ENCODE measurements at places on chromosomes 7 and 10. TPM values are rescaled to one million over a fixed set of nuclear protein-coding genes. Genes with fewer than 3 reads are reported as not detected.

GRCh38 chr7:33423646-33424020 is 294.3 kb downstream of the BBS9 start:
- no peaks in the 10 kb centered on the region for H3K36me3 ChIP-seq
- H3K27me3 ChIP-seq = no peaks in the 10 kb centered on the region
- no peak overlapping the region for H3K4me3 ChIP-seq
- DNase-seq = no peak

GRCh38 chr7:142866361-142867096 is 11.7 kb downstream of the EPHB6 start:
- H3K36me3 ChIP-seq = peaks cover 37% of the 10 kb centered on the region
- H3K27ac ChIP-seq = no peak overlapping the region
- DNase-seq = peak; percentile 61
- no peaks in the 10 kb centered on the region for H3K27me3 ChIP-seq

DNA sequence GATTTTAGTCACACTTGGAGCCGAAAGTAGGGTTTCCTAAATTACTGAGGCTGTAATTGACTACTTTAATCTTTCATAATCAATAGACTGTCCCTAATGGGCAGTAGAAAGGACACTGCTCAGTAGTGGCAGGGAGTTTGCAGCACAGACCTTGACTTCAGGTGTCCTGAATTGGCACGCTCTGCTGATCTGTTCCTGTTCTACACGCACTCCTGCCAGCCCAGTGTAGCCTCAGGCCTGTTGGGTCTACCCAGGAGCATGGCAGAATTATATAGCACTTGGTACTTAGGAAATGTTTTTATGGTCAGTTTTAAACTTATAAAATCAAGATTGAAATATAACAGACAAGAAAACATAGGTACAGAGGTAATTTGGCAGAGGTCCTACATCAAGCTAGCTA is 9.0 kb downstream of the EIF4H start:
- H3K4me3 ChIP-seq = no peak overlapping the region
- H3K27me3 ChIP-seq = no peaks in the 10 kb centered on the region
- H3K36me3 ChIP-seq = peaks cover 29% of the 10 kb centered on the region
- no peak for DNase-seq
- H3K4me1 ChIP-seq = peaks cover 100% of the 10 kb centered on the region
- peak overlapping the region; percentile 2 for H3K27ac ChIP-seq

The DNAH11 gene
- total RNA-seq = 1.7 TPM

The INMT gene
- total RNA-seq = 1.8 TPM

DNA sequence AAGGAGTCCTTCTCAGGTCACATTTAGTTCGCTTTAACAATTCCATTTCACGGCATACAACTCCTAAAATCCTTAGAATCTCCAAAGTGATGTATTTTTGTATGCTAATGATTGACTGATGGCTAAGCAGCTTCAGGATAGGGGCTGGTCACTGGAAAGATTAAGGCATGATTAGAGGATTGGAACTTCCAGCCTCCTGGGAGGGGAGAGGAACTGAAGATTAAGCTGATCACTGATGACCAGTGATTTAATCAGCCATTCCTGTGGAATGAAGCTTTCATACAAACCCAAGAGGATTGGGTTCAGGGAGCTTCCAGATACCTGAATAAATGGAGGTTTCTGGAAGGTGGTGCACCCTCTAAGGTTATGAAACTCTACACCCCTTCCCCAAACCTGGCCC is 123.9 kb upstream of the CDK13 start:
- H3K27me3 ChIP-seq = no peaks in the 10 kb centered on the region
- H3K4me1 ChIP-seq = no peaks in the 10 kb centered on the region
- no peaks in the 10 kb centered on the region for H3K36me3 ChIP-seq
- H3K4me3 ChIP-seq = no peak overlapping the region
- DNase-seq = no peak

DNA sequence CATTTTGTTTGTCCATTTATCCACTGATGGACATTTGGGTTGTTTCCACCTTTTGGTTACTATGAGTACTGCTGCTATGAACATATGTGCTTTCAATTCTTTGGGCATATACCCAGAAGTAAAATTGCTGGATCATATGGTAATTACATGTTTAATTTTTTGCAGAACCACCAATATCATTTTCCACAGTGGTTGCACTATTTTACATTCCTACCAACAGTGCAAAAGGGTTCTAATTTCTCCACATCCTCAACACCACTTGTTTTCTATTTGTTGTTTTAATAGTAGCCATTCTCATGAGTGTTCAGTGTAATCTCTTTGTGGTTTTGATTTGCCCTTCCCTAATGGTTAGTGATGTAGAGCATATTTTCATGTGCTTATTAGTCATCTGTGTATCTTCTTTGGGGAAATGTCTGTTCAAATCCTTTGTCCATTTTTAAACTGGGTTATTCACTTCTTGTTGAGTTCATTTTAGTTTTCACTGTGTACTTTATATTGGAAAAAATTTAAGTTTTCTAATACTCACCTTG is 101.9 kb downstream of the HIBADH start:
- H3K4me1 ChIP-seq = no peaks in the 10 kb centered on the region
- no peaks in the 10 kb centered on the region for H3K27me3 ChIP-seq
- H3K36me3 ChIP-seq = no peaks in the 10 kb centered on the region
- no peak overlapping the region for H3K27ac ChIP-seq
- H3K4me3 ChIP-seq = no peak overlapping the region

The IDI2 gene
- total RNA-seq = 2.9 TPM

DNA sequence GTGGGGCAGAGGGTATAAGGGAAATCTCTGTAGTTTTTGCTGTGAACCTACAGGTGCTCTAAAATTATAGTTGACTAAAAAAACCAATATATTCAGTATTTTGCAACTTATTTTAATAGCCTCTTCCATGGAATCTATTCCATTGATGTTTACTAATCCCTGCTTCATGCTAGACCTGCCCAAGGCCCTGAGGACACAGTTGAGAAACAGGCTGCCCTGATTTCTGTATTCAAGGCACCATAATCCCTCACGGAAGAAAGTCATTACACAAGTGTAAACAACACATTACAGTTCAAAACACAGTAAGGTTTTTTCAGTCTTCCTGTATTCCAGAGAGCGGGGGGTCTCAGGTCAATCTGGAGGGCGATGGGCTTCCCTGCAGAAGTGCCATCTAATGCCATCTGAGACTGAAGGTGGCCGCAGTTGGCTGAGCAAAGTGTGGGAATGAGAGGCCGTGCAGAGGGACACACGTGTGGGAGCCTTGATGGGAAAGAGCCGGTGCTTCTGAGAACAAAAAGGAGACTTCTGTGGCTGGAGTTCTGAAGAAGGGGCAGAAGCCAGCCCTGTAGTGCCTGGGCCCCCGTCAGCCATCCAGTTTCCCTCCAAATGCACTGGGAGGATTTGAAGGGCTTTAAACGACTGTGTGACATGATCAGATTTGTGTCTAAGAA is 146.9 kb downstream of the PTPN20 start:
- no peaks in the 10 kb centered on the region for H3K27me3 ChIP-seq
- H3K36me3 ChIP-seq = no peaks in the 10 kb centered on the region
- H3K4me1 ChIP-seq = no peaks in the 10 kb centered on the region
- no peak overlapping the region for H3K27ac ChIP-seq
- DNase-seq = peak; percentile 19

The TCERG1L gene
- total RNA-seq = not detected

GRCh38 chr10:103613616-103614015 is 120.1 kb downstream of the NEURL1 start:
- no peak overlapping the region for H3K27ac ChIP-seq
- H3K4me1 ChIP-seq = peaks cover 34% of the 10 kb centered on the region
- H3K27me3 ChIP-seq = no peaks in the 10 kb centered on the region
- H3K4me3 ChIP-seq = no peak overlapping the region

The CHST3 gene
- 16.7 TPM for total RNA-seq

- no peaks in the 10 kb centered on the region for H3K27me3 ChIP-seq
- no peak overlapping the region for H3K27ac ChIP-seq
- DNase-seq = no peak
- H3K36me3 ChIP-seq = no peaks in the 10 kb centered on the region
- H3K4me3 ChIP-seq = no peak overlapping the region
Observed at GRCh38 chr10:75911426-75911825, 480.0 kb downstream of the LRMDA start.

DNA sequence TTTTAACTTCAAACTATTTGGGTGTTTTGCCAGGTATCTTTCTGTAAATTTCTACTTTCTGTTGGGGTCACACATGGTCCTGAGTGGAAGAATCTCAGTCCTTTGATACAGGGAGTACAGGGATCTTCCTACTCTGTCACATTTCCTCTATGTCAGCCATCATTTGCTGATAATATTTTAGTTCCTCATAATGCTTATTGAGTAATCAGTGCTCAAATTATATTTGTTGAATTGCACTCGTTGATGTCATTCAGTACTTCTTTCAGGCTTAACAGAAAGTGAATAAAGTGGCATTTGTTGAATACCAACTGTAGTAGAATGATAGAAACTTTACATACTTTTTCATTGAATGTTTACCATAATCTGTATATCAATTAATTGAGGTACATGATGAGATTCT is 31.9 kb downstream of the WDR11 start:
- no peak for DNase-seq
- peaks cover 72% of the 10 kb centered on the region for H3K36me3 ChIP-seq
- no peaks in the 10 kb centered on the region for H3K27me3 ChIP-seq
- no peak overlapping the region for H3K4me3 ChIP-seq
- no peaks in the 10 kb centered on the region for H3K4me1 ChIP-seq

GRCh38 chr7:75639071-75639885 is 99.5 kb downstream of the HIP1 start:
- H3K27ac ChIP-seq = peak overlapping the region; percentile 76
- no peaks in the 10 kb centered on the region for H3K27me3 ChIP-seq
- peaks cover 18% of the 10 kb centered on the region for H3K4me1 ChIP-seq

DNA sequence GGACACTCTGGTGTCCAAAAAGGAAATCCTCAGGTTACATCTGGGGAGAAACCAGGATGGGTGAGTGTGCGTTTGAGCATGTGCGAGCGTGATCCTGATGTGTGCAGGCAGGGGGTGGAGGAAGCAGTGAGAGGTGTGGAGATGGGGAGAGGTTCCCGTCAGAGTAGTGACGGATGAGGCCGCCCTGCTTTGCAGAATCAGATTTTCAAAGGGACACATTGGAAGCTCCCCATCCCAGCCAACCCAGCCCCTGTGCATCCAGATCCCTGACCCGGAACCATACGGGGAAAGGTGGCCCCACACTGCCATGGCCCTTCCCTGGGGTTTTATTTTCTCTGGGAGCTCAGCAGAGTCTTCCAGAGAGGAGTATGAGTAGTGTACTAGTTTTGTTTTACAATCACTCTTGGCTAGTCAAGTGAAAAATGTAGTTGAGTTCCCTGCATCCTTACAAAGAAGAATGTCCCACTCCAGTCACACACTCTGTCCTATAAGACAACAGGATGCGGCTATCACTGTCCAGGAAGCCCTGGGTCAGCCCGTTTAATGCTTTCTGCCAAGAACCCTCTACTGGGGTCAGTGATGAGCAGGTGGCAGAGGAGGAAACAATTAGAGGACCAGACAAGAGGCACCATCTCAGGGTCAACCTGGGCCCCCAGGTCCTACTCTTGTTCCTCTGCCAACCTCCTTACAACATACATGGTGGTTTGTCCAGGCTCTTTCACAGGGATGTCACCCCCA is 46.8 kb upstream of the PDLIM1 start:
- peaks cover 98% of the 10 kb centered on the region for H3K36me3 ChIP-seq
- H3K27ac ChIP-seq = no peak overlapping the region
- peaks cover 14% of the 10 kb centered on the region for H3K4me1 ChIP-seq
- H3K27me3 ChIP-seq = no peaks in the 10 kb centered on the region

The NRCAM gene
- 1.7 TPM for total RNA-seq

The NKX6-2 gene
- total RNA-seq = 9.0 TPM

DNA sequence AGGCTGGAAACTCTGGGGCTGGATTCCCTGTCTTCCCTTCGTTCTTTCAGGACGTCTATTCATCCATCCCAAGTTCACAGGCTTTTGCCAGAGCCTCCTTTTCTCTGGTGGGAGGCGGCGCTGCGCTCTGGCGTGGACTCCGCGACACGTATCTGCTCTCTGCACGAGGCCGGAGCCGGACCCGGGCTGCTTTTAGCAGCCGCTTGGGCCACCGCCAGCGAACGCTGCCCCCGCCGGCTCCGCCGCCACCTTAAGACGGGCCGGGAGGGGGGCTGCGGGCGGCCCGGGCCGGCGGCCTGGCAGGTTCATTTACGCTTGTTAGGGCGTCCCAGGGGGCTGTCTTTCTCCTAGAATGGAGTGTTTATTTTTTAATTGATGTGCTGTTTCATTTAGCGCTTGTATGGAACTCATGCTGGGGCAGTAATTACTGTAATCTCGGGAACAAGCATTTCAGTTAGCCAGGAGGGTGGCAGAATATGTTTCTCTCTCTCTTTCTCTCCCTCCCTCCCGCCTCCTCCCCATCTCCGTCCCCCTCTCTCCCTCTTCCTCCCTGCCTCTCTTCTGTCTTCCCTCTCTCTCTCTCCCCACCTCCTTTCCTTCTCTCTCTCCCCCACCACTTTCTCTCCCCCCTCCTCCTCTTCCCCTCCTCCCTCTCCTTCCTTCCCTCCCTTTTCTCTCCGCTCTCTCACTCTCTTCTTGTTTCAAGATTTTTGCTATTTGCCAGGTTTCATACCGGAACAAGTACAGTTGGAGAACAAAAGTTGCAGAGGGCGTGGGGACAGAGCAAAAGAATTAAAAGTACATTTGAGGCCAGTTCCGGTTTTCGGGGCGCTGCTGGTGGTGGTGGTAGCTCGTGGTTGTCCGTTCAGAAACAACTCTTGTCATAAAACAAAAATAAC is 1.3 kb upstream of the FZD8 start:
- peak overlapping the region; percentile 91 for H3K27ac ChIP-seq
- peaks cover 42% of the 10 kb centered on the region for H3K4me1 ChIP-seq
- no peaks in the 10 kb centered on the region for H3K36me3 ChIP-seq
- H3K4me3 ChIP-seq = peak overlapping the region; percentile 75

The SEMA3D gene
- 3.1 TPM for total RNA-seq

- H3K27me3 ChIP-seq = no peaks in the 10 kb centered on the region
- H3K27ac ChIP-seq = no peak overlapping the region
- H3K36me3 ChIP-seq = no peaks in the 10 kb centered on the region
- DNase-seq = no peak
- H3K4me3 ChIP-seq = no peak overlapping the region
Observed at GRCh38 chr7:69654849-69655707, 56.8 kb downstream of the AUTS2 start.

DNA sequence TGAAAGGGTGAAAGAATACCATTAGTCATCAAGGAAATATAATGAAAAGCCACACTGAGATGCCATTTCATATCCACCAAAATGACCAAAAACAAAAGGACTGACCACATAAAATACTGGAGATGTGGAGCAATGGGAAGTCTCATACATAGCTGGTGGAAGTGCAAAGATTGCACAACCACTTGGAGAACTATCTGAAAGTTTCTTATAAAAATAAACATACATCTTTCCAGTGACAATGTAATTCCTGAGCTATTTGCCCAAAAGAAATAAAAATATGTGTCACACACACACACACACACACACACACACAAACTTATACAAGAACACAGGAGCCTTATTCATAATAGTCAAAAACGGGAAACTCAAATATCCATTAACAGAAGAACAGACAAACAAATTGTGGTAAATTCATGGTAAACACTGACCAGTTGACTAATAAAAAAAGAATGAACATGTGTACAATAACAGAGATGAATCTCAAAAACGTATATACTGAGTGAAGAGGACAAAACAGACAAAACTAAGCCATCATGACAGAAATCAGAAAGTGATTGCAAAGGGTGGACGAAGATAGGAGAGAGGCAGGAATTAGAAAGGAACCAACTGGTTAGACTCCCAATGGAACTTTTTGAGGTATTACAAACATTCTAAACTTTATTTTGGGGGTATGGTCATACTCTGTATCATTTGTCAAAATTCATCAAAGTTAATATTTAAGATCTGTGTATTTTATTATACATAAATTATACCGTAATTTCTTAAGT is 21.5 kb downstream of the WASL start:
- no peak overlapping the region for H3K4me3 ChIP-seq
- no peaks in the 10 kb centered on the region for H3K27me3 ChIP-seq
- H3K4me1 ChIP-seq = peaks cover 71% of the 10 kb centered on the region
- no peaks in the 10 kb centered on the region for H3K36me3 ChIP-seq
- H3K27ac ChIP-seq = no peak overlapping the region

All from stomach (tissue), 19 donors.